ENCODE measurements at places on chromosomes 3 and 15. TPM values are rescaled to one million over a fixed set of nuclear protein-coding genes. Genes with fewer than 3 reads are reported as not detected.

- DNase-seq = peak; percentile 19
Measured at GRCh38 chr3:105367063-105367405, 325 bp downstream of the ALCAM start.

GRCh38 chr3:42336103-42336502 is 70.1 kb upstream of the CCK start:
- no peak for DNase-seq

GRCh38 chr3:127629467-127630403 is 750 bp downstream of the PODXL2 start:
- DNase-seq = no peak

DNA sequence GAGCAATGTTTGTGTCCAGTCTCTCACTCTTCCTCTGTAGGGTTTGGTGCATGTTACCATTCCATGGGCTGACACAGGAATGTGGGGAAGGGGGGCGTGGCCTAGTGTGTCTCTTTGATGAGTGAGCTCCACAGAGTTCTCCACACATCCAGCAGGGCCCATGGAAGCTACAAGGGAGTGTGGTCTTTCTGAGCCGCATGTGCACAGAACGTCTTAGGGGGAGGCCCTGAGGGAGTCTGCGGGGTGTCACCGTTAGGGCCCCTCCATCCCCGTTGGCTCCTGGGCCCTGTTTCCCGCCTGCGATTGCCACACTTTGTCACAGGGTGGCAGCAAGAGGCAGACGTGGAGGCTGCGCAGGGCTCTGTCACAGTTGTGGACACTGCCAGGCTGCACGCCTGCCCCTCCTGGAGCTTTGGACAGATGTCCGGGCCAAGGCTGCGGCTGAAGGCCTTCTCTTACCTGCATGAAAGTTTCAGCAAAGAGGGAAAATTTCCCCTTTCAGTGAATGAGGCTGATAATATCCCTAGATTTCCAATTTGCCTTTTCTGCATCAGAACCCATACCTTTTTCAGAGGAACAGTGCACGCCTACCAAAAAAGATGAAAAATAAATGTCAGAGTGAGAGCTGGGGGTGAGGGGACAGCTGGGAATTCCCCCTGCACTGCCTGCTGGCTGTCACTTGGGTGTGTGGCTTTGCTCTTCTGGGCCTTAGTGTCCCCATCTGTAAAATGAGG is 24.3 kb downstream of the CACNA2D3 start:
- peak; percentile 86 for DNase-seq

GRCh38 chr3:133303430-133303829 is 96.4 kb upstream of the BFSP2 start:
- no peak for DNase-seq

GRCh38 chr3:141308588-141309218 is 59.6 kb upstream of the ZBTB38 start:
- no peak for DNase-seq

GRCh38 chr3:158105710-158106253 is 438 bp downstream of the SHOX2 start:
- peak; percentile 45 for DNase-seq

DNA sequence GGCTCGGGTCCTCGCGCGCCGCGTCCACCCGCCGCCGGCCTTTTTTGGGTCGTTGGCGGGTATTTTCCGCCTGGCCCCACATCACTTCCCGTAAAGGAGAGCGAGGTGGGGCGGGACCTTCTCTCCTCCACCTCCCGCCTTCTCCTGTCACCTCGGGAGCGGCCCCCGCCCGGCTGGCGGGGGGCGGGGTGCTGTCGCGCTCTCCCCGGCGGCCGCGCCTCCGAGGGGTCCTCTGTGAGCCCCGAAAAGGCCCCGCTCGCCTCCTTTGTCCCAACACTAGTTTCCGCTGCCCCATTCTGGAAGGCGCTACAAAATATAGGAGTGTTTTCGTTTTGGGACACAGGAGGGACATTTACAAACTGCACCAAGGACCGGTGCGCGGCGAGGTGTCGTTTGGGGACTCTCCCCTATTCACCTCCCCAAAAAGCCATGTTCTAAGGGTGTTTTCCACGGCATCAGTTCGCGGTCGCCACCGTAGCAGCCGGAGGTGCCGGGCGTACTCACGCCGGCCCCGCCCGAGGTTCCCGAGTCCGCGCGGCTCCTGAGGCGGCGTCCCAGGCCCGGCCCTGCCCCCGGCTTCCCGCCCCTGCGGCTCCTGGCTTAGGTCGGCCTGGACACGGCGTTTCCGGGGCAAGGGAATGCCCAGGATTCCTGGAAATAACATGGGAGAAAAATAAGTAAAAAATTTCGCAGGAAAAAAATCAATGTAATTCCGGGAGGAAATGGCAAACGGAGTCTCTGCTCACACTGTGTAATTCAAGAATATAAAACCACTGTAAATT is at the start of gene RAB27A:
Gene RAB27A, minus strand, starts transcription at position 68 of the 782 bp plus-strand sequence. CDS start 54,879 bp downstream, outside the sequence.
- DNase-seq = no peak

DNA sequence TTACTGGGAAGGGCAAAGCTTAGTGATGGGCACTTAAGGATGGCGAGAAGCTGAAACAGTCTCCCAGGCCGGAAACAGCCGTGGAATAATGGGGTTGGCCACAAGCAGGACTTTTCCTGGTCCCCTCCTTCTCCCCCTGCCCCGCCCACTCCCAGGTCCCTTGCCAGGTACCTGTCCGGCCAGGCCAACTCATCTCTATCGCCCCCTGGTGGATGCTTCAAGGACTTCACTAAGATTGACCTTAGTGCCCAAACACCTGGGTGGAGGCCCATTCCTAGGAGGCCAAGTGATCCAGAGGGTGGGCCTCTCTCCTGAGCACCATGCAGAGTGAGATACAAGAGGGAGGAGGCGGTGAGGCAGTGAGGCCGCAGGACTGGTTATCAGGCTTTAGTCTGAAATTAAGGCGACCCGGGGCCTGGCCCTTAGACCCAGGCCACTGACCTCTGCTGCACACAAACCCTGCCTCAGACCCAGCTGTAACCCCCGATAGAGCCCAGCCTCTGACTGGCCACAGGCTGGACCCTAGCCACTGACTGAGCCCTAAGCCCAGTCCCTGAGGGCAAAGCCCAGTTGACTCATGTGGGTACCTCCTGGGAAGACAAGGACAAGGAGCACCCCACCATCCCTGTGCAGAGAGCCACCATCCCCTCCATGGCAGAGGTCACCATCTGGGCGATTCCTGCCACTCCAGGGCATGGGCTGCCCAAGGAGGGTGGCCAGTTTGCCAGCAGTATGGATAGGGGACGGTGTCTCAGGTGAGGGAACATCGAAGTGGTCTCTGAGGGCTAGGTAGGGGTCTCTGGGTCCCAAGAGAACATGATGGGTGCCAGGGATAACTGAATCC is 37.6 kb downstream of the VIPR1 start:
- no peak for DNase-seq

GRCh38 chr15:75763137-75763611 is 50.5 kb upstream of the CSPG4 start:
- DNase-seq = no peak

- DNase-seq = no peak
Measured at GRCh38 chr3:39333607-39334006, 4.1 kb downstream of the CCR8 start.

DNA sequence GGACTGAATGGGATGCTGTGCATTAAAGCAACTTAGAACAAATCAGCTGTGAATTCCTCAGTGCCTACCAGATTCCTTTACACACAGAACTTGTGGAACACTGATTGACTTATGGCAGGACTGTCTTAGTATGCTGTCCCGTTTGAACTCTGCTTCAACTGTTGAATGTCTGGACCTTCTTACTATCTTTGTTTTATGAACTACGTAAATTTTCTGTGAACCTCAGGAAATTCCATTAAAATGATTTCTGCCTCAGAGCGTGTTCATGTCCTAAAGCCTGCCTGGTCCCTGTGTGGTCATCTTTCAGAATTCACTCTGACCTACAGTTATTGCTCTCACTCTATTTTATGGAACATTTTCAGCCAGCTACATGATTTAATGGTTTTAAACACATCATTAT is 29.4 kb upstream of the FBN1 start:
- DNase-seq = no peak

GRCh38 chr3:172203522-172204258 is 164.3 kb downstream of the FNDC3B start:
- peak; percentile 63 for DNase-seq

DNA sequence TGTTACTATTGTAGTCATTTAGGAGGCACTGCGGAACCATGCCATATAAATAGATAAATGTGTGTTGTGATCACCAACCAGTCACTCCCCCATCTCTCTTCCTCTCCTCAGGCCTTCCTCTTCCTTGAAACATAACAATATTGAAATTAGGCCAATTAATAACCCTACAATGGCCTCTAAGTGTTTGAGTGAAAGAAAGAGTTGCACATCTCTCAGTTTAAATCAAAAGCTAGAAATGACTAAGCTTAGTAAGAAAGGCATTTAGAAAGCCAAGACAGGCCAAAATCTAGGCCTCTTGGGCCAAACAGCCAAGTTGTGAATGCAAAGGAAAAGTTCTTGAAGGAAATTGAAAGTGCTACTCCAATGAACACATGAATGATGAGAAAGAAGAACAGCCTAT is 8.1 kb upstream of the DNASE1L3 start:
- DNase-seq = no peak

DNA sequence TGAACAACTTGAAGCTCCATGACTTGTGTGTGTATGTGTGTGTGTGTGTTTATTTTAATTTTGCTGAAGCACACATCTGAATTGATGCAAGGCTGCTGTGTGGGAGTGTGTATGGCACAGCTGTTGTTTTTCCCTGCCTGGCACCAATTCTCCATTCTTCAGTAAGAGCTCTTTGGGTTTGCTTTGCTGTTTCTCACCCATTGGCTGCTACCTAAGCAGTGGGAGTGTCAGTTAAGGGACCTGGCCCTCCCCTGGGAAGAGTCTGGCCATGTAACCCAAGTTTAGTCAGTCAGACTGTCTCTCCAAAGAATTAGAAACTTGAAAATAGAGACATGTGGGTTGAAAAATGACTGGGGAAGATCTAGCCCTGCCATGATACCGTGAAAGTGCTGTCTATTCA is 126.2 kb upstream of the SYNPR start:
- no peak for DNase-seq

Gene BOC
- 57.0 TPM for total RNA-seq

Gene DUOXA1
- not detected for total RNA-seq

Gene ACKR2
- total RNA-seq = 2.5 TPM

Gene ZNF502
- total RNA-seq = 9.8 TPM

Gene GUCA1C
- total RNA-seq = not detected

Gene NPAP1
- 0.69 TPM for total RNA-seq

Gene SLC12A1
- total RNA-seq = 1.9 TPM
